ENCODE measurements at places on chromosomes 7 and 10.
A peak's percentile ranks its signal among the peaks of the same experiment; 100 is the strongest.

DNA sequence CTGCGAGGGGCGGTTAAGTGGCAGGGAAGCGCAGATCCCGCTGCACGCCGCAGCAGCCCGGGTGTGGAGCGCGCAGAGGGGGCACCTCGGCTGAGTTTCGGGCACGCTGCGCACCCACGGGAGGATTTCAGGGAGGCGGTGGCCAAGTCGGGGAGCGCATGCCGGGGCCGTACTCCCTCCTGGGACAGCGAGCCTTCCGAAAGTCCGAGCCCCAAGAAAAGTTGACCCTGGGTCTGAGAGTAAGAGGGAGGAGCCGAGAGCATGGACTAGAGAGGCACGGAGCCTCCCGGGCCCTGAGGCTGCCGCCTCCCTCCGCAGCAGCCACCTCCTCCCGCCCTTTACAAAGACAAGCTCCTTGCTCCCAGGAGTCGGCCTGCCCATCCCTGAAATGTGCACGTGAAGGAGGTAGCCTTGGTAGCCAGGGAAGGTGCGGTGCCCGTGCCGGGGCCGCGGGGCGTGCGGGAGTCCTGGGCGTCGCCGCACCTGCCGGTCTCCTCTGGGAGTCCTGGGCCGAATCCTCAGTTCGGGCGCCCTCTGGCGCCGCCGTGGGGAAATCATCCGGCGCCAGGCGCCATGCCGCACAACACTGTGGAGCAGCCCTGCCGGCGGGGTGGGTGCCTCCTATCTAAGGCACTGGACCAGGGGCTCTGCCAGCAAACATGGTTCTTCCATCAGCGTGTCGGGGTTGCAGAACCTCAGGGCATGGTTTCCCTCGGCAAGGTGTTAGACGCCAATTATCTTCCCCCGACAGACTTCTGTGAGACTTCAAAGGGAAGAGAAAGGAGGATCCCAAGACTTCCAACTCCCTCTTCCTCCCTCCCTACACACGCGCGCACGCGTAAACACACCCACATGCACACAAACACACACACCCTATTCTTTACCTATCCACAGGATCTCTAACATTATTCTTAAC is 104.0 kb downstream of the TRIL start:
- peak; percentile 67 for DNase-seq

DNA sequence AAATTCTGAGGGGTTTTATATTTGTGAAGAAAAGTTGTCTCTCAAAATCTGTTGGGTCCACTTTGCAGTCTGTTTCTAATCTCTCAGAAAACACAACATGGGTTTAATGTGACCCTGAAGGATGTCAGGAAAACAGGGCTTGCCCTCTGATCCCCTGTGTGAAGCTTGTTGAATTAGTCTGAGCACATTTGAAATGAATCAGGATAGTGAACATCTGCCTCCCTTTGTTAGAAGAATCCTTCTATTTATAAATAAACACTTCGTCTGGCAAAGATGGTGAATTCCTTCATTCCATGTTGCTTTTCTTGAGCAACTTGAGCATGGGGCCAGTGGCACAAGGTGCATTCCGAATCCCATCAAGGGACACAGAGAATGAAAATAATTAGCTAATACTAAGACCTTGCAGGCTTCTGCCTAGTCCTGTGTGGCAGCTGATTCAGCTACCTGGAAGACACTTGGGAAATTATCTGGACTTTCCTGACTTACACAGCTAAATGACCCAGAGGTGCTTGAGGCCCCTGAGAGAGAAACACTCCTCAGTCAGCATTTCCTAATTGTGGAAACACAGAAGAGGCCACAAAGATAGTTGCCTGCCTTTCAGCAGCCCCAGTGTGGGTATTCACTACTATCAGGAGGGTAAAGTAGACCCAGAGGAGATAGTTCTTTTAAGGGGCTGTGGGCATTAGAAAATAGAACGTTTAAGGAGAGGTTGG is 305.5 kb downstream of the C7orf25 start:
- DNase-seq = no peak

GRCh38 chr10:125799451-125800182 is 23.4 kb downstream of the UROS start:
- DNase-seq = no peak

DNA sequence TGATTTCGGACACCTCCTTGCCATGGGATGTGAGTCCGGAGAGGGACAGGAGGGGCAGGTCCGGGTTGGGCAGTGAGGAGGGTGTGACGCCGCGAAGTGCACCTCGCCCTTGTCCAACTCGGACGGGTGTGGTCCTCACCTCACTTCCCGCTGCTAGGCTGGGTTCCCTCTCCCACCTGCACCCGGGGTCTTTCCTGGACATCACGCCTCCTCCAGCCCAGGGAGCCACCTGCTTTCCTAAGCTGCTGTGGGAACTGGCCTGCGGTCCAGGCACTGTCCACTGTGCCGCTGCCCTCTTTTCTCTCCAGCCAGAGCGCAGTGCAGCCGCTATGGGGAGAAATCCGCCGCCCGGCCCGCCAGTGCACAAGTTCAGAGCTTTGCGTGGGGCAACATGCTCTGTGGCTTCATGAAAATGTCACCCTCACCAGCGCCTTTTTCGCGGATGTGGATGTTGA is 45.0 kb upstream of the ZNF716 start:
- DNase-seq = no peak

- DNase-seq = no peak
Measured at GRCh38 chr7:51446785-51447184, 130.2 kb upstream of the COBL start.

DNA sequence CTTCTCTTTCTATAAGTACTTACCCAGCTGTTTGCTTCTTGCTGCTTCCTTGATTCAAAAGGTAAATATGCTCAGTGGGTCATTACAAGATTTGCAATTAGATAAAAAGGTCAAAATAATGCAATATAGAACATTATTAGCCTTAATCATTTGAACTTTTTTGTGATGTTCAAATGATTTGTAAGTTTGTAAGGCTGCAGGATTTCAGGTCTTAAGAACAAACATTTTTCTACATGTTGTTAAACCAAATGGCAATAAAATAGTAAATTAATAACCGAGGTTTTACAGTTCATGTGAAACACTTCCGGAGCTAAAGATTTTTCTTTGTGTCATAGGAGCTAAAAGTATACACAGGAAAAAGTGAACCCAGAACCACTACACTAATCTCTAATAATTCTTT is 16.2 kb upstream of the SCIN start:
- DNase-seq = no peak

GRCh38 chr7:139004321-139005090 is 23.3 kb upstream of the KIAA1549 start:
- DNase-seq = no peak

- no peak for DNase-seq
Measured at GRCh38 chr7:55770778-55771177, 91.8 kb downstream of the SEPTIN14 start.

- DNase-seq = no peak
Measured at GRCh38 chr7:41003611-41003940, 699.3 kb downstream of the INHBA start.

- DNase-seq = no peak
Measured at GRCh38 chr7:11843113-11843765, 11.2 kb upstream of the THSD7A start.

DNA sequence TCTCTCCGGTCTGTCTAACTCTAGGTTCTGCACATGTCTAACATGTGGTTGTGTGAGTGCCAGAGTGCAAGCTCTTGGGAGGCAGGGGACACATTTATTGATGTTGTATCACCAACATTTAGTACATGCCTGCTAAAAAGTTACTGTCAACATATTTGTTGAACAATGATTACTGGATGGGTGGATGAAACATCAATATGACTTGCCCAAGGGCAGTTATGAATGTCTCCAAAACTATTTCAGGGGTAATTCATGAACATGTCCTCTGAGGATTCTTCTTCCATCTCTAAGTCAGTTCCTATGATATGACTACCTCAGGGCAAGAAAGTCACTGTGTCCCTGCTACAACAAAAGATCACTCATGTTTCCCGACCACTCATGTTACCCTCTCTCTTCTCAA is 91.3 kb upstream of the STEAP1B start:
- DNase-seq = no peak

DNA sequence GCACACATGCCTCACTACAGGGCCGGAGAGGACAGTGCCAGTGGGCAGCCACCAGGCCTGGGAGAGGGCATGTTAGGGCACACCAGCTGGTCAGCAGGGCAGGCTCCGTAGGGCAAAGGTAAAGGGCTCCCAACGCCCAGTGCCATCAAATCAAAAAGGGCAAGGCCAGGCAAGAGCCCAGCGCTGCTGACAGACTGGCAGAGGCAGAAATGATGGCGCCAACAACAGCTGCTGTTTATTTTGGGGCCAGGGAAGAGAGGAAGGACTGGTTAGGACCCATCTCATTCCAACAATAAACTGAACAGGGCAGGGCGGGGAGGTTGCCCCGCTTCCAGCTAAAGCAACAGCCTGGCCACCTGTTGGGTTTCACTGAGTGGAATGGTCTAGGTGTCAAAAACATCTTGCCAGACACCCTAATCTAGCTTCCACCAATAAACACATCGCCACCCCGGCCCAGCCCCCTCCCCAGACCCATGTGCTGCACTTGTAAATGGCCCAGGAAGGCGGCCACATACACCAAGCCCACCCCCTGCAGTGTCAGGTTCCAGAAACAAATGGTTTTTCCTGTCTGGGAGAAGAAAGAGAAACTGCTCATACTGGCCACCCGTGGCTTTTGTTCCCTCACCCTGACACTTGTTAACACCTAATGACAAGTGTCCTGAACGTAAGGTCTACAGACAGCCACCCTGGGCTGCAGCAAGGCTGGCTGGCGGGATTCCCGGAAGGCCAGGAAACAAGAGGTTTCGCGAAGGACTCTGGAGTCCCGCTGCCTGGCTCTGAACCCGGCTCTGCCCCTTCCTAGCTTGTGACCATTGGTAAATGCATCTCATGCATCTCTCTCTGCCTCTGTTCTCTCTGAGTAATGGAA is 15.3 kb downstream of the SH3PXD2A start:
- no peak for DNase-seq

GRCh38 chr10:89648074-89648473 is 3.0 kb upstream of the PANK1 start:
- DNase-seq = no peak

- no peak for DNase-seq
Measured at GRCh38 chr7:51209426-51209825, 107.2 kb downstream of the COBL start.

GRCh38 chr7:122885583-122886356 is 490 bp downstream of the CADPS2 start:
- no peak for DNase-seq

- DNase-seq = no peak
Measured at GRCh38 chr7:2317556-2318293, 3.5 kb upstream of the SNX8 start.

DNA sequence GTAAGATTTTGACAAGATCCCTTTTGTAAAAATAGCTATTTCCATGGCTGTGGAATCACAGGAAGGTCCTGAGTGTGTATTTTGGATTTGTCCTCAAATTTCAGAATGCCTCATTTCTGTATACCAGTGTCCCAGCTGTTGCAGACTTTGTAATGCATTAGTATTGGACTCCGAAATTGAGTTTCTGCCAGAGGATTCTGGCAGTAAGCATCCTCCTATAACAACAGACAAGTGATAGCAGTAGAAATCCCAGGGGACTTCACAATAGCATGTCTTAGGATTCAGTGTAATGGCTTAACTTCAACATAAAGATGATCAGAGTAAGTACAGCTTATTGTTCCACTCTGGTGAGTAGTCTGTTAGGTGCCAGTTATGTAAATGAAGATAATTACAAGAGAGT is 104.6 kb downstream of the FOXP2 start:
- no peak for DNase-seq

GRCh38 chr10:119445935-119446317 is 96.6 kb downstream of the RGS10 start:
- no peak for DNase-seq

GRCh38 chr10:132961787-132962622 is 19.6 kb upstream of the CFAP46 start:
- peak; percentile 57 for DNase-seq

DNA sequence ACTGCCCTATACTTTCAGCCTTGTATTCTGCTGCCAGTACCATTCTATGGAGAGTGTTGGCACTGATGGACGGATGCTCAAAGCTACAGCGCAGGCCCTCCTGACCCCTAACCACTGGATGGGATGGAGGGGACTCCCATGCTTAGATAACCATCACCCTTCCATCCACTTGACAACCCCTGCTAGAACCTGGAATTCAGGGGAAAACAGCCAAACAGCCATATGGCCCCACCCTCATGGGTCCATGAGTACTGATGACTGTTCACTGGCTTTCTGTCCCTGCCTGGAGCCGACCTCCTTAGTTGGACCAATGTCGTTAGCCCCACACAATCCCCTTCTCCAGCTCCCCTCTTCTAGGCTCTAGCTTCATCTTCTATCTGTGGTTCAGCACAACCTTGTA is 16.2 kb downstream of the DUSP5 start:
- no peak for DNase-seq

DNA sequence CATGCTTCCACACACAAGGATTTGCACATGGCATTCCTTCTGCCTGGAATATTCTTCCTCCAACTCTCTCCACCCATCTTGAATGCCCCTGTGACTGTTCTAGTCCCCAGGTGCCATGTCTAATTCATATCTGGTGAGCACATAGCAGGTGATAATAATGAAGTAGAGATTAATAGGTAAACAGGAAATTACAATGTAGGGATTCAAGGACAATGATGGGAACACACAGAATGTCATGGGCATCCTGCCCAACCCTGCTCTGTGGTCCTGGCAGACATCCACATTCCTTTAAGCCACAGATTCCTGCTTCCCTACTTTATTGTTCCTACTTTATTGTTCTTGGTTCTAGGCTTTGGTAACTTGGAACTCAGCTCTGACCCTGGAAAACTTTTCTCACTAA is 115.8 kb downstream of the THSD7A start:
- no peak for DNase-seq

DNA sequence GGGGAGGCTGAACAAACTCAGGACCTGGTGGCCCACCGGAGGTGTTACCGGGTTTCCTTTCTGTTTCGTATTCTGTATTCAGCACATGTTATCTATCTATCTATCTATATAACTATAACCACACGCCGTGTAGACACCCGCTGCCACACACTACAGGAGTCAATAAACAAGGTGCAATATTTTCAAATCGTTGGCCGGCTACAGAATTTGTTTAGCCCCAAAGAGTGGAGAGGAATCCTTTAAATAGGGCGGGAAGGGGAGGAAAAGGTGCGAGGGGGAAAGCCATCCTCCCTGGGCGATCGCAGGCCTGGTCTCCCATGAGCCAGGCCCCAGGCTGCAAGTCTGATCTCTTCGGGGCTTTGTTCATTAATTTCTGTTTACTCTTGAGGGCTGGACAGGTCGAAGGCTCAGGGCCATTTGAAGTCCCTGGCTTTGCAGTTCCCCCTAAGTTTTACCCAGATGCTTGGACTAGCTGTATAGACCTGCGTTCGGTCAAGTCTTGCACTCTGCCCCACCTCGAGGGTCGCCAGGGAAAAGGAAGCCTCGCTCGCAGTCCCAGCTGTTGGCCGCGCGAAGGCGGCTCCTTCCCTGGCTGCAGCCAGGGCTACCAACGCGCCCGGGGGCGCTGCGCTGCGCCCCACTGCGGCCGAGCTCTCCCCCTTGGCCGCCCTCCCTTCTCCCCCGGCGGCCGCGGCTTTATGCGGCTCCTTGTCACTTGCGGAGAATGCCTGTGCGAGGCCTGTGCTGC is 3.8 kb downstream of the NKX2-3 start:
- DNase-seq = no peak

- no peak for DNase-seq
Measured at GRCh38 chr7:130982160-130982638, 248.2 kb upstream of the KLF14 start.
